ENCODE measurements at places on chromosomes 11 and 22.

- no peak for DNase-seq
Measured at GRCh38 chr11:119520400-119520799, 97.4 kb upstream of the THY1 start.

DNA sequence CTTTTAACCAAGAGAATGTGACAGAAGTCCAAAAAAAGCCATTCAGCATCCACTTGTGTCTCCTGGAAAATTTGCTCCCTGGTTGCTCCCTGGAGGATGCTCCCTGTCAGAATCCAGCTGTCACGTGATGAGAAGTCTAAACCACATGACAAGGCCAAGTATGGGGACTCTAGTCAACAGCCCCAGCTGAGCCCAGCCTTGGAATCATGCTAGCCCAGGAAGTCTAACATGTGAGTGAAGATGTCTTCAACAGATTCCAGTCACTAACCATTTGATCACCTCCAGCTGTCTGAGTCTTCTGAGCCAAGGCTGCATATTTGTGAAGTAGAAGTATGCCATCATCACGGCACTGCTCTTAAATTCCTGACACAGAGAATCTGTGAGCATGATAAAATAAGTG lies 4.2 kb downstream of the OR56B4 start:
- no peak for DNase-seq

- DNase-seq: no peak
Measured at GRCh38 chr22:50115693-50116092, 25.9 kb downstream of the MOV10L1 start.

DNA sequence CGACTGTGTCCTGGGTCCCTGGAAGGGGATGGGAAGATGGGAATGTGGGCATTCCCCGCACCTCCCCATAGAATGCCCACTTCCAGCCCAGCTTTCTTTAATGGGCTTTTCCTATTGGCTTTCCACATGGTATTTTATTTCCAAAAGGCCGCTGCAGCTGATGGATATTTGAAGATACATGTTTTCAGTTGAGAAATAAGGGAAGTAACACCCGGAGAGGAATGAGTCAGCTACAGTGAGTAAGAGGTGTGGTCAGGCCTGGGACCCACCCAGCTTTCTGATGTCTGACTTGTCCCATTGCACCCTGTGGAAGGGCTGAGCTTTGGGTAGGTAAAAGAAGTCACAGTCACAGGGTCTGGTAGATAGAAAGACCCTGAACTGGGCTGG lies 476.9 kb downstream of the MIAT start:
- no peak for DNase-seq

- no peak for DNase-seq
Measured at GRCh38 chr22:28247667-28248363, 328.8 kb upstream of the PITPNB start.

GRCh38 chr22:31870890-31871289 lies 73.4 kb upstream of the YWHAH start:
- DNase-seq: no peak

DNA sequence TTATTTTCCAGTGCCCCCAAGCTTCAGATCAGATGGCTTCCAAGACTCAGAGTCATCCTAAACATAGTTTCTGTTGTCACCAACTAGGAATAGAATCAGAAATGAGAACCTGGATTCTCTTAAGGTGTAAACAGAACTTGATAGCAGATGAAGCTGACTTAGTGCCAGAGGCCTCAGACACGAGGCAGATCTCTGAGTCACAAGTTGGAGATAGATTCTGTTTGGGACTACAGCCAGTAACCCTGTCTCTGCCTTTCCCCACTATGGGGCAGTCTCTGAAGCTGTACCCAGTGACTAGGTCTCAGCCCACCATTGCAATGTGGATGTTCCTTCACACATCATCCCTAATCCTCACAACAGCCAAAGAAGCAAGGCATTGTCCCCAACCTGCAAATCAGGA lies 25.4 kb downstream of the NEU3 start:
- no peak for DNase-seq

Measured in stimulated activated CD8-positive, alpha-beta memory T cell treated with anti-CD3 and anti-CD28 coated beads, Interleukin-2, amount 100 ng/mL, for 1 hour (primary cell).